ENCODE measurements at places on chromosomes 12 and 14.

DNA sequence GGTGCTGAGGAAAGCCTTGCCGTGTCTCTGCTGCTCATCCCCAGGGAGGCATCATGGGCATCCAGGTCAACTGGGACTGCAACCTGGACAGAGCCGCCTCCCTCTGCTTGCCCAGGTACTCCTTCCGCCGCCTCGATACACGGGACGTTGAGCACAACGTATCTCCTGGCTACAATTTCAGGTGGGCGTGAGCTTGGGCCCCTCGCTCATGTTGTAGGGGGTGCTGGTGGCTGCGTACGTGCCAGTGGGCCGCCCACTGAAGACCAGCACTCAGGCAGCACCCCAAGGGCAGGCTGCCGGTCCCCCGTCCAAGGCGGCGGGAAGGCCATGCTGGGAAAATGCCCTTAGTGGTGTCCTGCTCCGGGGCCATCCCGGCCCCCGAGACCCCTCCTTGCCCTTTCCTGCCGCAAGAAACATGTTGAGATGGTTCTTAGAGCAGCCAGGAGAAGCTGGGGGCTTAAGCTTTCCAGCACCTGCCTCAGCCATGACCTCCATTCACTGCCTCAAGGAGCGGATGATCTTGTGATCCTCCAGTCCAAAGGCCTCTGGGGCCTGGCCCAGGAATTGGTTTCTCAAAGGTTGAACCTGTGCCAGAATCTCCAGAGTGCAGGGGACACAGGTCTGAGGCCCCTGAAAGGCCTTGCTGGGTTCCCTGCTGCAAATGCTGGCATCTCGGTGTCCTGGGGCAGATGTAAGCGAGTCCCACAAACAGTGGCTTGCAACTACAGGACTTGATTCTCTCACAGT, 19.2 kb downstream of the P2RX4 start:
- no peak for DNase-seq

DNA sequence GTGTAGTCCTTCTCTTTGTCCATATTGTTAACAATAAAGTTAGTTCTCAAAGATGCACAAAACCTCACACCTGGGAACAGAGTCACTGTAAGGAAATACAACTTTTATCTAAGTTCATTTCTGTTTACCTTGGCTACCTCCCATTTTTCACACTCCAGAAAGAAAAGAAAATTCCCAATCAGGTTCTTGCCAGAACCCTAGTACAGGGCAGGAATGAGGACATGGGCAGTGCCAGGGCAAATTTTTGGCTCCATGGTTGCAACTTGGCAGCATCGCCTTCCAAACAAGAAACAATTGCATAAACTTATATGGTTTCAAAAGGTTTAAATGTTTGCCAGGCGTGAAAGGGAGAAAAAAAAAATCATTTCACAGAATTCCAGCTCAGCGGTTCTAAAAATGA, 296.3 kb upstream of the PRKD1 start:
- DNase-seq, result no peak

GRCh38 chr14:22479776-22480464, 109.1 kb downstream of the DAD1 start:
- DNase-seq, result no peak

- DNase-seq, result no peak
Measured at GRCh38 chr12:109844983-109845823, 12.0 kb upstream of the TRPV4 start.

- DNase-seq, result no peak
Measured at GRCh38 chr14:74921987-74922751, 891 bp downstream of the RPS6KL1 start.

DNA sequence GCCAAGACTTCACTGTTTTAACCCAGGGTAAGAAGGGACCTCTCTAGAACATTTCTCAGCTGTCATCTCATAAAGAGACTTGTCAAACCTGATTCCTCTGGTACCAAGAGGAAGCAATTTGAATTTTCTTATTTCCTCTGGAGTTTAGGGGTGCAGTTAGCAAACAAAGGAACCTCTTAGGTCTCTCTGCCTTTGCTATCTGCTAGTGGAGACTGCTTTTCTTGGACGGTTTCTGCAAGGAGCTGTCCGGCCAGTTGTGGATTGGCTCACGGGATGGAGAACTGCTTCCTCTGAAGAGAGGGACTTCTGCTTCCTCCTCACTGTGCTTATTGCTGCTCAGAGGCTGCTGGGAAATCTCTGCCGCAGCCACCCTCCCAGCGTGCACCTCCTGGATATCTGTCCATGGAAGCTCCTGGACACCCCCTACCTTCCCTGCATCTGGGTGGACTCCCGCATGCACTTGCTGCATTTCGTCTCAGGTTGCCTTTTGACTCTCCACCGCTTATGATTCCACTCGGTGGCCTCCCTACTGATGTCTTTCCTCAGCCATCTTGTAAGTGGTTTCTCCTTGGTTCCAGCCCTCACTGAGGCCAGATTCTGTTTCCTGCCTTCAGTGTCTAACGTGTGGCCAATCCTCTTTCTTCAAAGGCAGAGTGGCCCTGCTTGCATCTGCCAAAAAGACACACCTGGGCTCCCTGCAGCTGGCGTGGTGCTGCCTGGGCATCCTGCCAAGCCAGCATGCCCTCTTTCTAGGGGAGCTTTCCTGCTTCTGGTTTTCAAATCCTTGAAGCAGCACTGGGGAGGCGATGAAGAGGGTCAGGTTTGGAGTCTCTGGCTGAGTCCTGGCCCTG, 187.3 kb downstream of the CHST11 start:
- no peak for DNase-seq

- DNase-seq, result no peak
Measured at GRCh38 chr14:73368616-73369015, 89.7 kb downstream of the NUMB start.

- peak; percentile 77 for DNase-seq
Measured at GRCh38 chr14:75132382-75133086, 5.7 kb upstream of the NEK9 start.

GRCh38 chr12:101594700-101595099, at the start of gene MYBPC1:
MYBPC1 (plus strand) TSS chr12:101594971; CDS start chr12:101595071, 100 bp downstream.
- DNase-seq, result no peak

DNA sequence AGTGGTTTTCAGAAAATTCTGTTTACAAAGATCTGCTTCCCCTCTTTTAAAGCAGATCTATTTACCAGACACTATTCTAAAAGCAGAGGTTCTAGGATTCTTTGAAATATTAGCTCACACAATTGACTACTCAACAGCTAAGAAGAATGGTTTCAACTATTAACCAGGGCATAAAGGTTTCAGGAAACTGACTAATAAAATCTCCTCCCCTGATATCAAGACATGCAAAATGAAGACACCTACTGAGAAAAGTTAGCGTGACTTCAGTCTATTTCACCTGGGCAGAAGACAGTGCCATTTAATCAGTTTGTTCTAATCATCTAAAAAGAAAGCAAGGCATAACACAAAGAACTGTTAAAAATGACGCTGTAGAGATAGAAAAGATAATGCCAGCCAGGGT, 22.2 kb downstream of the DAD1 start:
- no peak for DNase-seq

DNA sequence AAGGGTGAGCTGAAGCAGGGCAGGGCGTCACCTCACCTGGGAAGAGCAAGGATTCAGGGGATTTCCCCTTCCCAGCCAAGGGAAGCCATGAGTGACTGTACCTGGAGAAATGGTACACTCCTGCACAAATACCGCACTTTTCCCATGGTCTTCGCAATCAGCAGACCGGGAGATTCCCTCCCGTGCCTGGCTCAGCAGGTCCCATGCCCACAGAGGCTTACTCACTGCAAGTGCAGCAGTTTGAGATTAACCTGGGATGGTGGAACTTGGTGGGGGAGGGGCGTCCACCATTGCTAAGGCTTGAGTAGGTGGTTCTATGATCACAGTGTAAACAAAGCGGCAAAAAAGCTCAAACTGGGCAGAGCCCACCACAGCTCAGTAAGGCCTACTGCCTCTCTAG, 11.0 kb upstream of the DHRS4 start:
- no peak for DNase-seq

DNA sequence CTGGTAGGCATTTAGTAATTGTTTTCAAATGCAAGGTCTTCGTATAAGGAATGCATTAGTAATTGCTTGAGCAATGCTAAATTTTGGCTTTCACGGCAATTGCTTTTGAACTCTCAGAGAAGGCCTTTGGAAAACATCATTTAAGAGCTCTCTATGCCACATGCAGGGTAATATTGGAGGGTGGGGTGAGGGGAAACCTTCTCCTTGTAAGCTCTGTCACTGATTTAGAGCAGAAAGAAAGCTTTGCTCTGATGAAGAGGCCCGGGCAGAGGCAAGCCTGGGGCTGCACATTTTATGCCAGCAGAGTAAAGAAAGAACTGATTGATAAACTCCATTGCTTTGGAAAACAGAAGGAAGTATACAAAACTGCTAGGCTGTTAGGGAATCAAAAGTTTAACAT, 70.9 kb downstream of the TRIM9 start:
- no peak for DNase-seq

- DNase-seq, result peak; percentile 79
Measured at GRCh38 chr14:32202998-32203882, at the start of gene RNU6-8. RNU6-8 (minus strand) TSS chr14:32203269.

DNA sequence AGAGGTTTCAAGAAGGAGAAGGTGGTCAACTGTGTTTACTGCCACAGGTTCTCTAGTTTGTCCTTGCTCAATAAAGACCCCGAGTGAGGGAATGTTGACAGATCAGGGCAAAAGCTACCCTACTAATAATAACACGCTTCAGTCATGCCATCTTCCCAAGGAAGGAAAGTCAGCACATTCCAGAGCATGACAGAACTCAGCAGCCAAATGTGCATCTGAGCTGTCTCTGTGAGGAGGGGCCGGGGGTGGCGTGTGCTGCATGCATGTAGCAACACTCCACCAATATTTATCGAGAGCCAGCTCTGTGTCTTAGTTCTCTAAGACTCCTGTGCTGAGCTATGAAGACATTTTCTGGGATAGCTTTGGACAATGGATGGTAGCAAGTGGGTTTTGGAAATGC, 260.4 kb downstream of the DPF3 start:
- no peak for DNase-seq

DNA sequence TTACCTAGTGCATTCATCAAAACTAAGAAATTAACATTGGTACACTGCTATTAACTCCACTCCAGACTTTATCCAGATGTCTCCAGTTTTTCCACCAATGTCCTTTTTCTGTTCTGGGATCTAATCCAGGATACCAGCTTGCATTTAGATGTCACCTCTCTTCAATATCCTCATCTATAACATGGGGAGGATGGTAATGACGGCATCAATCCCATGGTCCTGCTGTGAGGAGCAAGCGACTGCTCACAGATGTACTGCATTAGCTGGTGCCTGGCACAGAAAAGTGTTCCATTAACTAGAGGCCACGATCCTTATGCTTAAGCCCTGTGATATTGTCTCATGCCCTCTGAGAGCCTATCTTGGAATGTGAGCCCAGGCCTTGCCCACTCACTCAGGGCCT, 53.8 kb downstream of the CALM1 start:
- no peak for DNase-seq

- DNase-seq, result no peak
Measured at GRCh38 chr14:88089445-88089844, 84.5 kb downstream of the GPR65 start.
